ENCODE measurements at places on chromosomes 3 and 15.
A peak's percentile ranks its signal among the peaks of the same experiment; 100 is the strongest.

DNA sequence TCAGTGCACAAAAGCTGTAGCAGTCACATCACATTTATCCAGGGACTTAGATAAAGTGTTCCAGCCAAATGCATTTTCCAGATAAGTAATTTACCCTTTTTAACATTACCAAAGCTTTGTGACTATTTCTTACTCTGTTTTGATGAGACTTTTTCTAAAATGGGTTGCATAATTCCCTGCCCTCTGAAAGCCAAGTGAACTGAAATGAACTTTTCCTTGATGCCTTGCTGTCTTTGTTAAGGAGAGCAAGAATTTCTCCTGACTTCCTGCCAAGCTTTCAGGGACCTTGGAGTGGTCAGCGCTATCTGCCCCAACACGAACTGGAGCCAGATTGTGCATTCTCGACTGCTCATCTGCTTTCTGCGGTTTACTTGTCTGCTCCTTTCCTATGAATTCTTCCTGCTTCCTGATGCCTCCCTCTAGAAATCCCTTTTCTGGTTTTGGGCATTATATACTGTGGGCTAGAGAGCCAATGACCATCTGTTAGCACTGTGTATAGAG is 34.8 kb downstream of the EIF4E3 start:
- no peak for DNase-seq

DNA sequence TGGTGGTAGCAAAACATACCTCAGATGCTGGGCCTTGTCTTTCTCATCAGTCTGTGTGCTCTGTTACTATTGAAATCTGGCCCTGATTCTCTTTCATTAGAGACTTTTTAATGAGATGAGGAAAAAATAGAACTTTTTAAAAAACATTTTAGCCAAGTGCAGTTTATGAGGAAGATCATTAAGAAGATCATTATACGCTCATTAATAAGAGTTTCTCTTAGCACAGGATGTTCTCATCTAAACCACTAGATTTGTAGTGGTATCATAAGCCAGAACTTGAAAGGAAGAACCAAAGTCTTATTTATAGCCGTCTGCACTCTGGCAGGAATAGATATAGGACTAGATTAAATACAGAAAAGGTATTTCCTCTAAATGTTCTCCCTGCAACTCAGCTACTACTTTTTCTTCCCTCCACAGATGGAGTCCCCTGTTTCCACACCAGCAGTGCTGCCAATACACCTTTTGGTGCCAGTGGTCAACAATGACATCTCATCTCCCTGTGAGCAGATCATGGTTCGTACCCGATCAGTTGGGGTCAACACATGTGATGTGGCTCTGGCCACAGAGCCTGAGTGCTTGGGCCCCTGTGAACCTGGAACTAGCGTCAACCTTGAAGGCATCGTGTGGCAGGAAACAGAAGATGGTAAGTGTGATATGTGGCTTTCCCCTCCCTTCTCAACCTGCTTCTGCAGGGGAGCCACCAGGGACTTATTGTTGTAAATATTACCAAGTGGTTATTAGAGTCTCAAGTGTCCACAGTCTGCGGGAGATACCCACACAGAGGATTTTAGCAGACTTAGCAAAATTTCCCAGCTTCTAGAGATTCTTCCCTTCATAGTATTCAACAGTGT is 152.8 kb downstream of the RBPMS2 start:
- peak; percentile 13 for DNase-seq

DNA sequence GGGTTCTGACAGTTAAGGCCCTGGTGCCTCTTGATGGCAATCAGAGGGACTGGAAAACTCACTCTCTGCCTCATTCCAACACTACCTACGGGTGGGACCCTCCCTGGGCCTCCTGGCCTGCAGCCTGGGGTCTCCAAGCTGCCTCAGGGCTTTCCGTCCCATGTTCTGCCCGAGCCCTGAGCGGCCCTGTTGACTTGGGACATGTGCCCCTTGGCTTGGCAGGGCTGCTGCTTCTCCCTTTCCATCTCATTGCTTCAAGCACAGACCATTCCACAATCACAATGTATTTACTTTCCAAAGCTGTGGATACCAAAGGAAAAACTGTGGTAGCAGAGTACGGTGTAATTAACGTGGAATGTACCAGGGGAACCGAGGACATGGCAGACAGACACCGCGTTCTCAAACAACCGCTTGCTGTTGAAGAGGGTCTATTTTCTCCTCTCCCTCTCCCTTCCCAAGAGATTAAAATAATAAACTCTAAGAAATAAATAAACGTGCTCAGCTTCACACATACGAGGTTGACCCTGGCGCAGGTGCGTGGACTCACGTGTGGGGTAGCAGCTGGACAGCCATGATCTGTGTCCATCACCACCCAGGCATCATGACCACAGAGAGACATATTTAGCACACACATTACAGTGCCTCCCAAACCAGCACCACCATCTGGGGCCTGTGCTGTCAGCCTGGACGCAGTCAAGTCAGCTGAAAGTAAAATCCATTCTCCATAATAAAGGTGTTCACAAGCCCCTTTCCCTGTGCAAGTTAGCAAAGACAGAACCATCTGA is 172.0 kb downstream of the XXYLT1 start:
- DNase-seq, result no peak

DNA sequence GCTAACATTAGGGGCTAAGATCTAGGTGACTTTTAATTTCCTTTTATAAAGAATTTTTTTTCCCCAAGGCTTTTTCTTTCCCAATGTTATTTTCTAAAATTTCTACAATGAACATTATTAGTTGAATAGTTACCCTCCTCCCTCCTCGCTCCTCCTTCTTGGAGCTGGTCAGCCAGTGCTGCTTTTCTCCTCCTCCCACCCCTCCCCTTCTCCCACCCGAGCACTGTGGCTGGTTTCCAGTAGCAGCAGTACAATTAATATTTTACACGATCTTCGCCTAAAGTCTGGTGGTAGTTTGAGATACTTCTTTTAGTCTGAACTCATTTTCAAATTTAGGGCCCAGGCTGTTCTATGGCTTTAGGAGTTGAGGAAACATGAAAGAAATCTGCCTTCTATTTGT is 41.6 kb downstream of the EEFSEC start:
- DNase-seq, result no peak

GRCh38 chr3:87367736-87368135 is 91.4 kb upstream of the POU1F1 start:
- DNase-seq, result no peak

DNA sequence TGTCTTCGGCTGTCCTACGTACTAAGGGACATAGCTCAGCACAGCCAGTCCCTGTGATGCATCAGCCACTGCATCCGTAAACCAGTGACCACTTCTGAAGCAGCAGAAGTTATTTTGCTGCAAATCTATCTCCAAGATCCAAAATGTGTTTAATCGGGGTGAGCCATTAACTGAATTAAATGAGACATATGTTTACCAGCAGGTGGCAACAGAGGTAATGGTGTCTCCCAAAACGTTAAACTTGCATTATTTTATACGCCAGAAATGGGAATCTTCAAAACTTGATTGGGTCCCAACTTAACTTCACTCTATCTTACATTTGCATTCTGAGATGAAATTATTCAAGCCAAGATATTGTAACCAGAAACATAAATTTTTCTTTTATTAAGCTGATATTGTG is 75.3 kb upstream of the BOC start:
- DNase-seq, result no peak

- no peak for DNase-seq
These were observed 24.2 kb upstream of the LXN start for GRCh38 chr3:158696618-158697017.

GRCh38 chr15:37101980-37102304 is 1.6 kb upstream of the MEIS2 start:
- no peak for DNase-seq

DNA sequence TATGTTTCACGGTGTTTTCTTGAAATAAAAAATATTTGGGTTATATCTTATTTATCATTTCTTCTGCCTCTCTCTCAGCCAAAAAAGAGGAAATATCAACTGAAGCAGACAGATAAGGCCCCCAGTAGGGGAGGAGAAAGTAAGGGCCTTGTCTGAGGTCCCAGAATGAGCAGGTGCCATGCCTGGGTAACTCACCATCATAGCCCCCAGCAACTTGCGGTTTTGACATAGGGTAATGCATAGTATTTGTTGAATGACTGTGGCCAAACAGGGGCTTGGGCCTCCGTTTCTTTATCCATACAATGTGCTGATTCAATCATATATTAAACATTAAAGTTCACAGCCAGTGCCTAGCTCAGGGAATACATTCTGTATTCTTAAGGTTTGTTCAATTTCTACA is 119.6 kb downstream of the ABI3BP start:
- no peak for DNase-seq

DNA sequence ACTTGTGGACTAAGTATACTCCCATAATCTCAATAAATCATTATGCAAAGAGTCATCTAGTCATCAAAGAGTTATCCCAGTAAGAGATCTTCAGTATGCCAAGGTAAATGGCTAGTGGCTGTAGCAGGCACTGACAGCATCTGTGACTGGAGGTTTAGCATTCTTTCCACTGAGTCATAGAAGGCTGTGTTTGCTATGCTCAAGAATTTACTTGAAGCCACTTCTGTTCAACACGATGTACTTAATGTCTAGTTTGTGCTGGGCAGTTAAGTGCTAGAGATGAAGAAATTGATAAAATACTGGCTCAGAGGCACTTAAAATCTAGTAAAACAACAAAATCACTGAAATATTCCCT is 13.0 kb downstream of the ZBED2 start:
- no peak for DNase-seq
